ENCODE measurements at places on chromosomes 6 and 20. TPM values are rescaled to one million over a fixed set of nuclear protein-coding genes. Genes with fewer than 3 reads are reported as not detected.
A peak's percentile ranks its signal among the peaks of the same experiment; 100 is the strongest.

GRCh38 chr20:34108616-34109174, 3.3 kb downstream of the EIF2S2 start:
- H3K4me1 ChIP-seq, result peaks cover 50% of the 10 kb centered on the region
- no peak overlapping the region for H3K27ac ChIP-seq
- H3K4me3 ChIP-seq, result peak overlapping the region; percentile 40
- no peaks in the 10 kb centered on the region for H3K27me3 ChIP-seq

- peaks cover 9% of the 10 kb centered on the region for H3K27me3 ChIP-seq
- no peak overlapping the region for H3K27ac ChIP-seq
- DNase-seq, result no peak
- H3K4me3 ChIP-seq, result no peak overlapping the region
- peaks cover 3% of the 10 kb centered on the region for H3K4me1 ChIP-seq
- no peaks in the 10 kb centered on the region for H3K36me3 ChIP-seq
Observed at GRCh38 chr6:53956068-53956711, 155.1 kb upstream of the MLIP start.

- H3K36me3 ChIP-seq, result no peaks in the 10 kb centered on the region
- H3K4me1 ChIP-seq, result peaks cover 14% of the 10 kb centered on the region
- no peak for DNase-seq
- no peak overlapping the region for H3K4me3 ChIP-seq
- no peaks in the 10 kb centered on the region for H3K27me3 ChIP-seq
- peak overlapping the region; percentile 14 for H3K27ac ChIP-seq
Observed at GRCh38 chr6:160462551-160463109, 114.5 kb downstream of the SLC22A3 start.

DNA sequence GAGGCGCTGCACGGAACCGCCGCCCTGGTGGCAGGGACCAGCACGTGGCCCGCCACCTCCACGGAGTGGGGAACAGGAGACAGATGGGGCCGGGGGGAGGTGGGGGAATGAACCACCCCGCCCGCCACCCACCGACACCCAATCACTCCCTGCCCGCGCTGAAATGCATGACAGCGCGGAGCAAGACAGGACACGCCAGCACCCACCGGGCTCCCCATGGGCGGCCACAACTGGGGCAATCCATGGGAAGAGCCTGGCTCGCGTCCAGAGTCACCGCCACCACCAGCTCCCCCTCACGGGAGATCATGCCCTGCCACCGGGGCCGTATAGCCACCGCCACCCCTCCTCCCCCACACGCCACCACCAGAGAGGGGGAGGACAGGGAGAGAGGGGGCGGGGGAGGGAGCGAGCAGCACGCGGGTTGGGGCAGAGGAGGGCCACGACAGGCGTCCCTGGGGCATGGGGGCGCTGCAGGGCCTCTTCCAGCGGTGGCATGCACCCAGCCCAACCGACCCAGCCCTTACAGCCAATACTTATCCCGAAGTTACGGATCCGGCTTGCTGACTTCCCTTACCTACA, 744.3 kb upstream of the DEFB115 start:
- no peaks in the 10 kb centered on the region for H3K4me1 ChIP-seq
- H3K27ac ChIP-seq, result no peak overlapping the region
- no peak for DNase-seq
- H3K4me3 ChIP-seq, result no peak overlapping the region
- peaks cover 2% of the 10 kb centered on the region for H3K36me3 ChIP-seq

- H3K4me3 ChIP-seq, result no peak overlapping the region
- H3K36me3 ChIP-seq, result no peaks in the 10 kb centered on the region
- peaks cover 19% of the 10 kb centered on the region for H3K4me1 ChIP-seq
- H3K27ac ChIP-seq, result no peak overlapping the region
- peaks cover 29% of the 10 kb centered on the region for H3K27me3 ChIP-seq
Observed at GRCh38 chr6:167759206-167759605, 67.5 kb upstream of the AFDN start.

DNA sequence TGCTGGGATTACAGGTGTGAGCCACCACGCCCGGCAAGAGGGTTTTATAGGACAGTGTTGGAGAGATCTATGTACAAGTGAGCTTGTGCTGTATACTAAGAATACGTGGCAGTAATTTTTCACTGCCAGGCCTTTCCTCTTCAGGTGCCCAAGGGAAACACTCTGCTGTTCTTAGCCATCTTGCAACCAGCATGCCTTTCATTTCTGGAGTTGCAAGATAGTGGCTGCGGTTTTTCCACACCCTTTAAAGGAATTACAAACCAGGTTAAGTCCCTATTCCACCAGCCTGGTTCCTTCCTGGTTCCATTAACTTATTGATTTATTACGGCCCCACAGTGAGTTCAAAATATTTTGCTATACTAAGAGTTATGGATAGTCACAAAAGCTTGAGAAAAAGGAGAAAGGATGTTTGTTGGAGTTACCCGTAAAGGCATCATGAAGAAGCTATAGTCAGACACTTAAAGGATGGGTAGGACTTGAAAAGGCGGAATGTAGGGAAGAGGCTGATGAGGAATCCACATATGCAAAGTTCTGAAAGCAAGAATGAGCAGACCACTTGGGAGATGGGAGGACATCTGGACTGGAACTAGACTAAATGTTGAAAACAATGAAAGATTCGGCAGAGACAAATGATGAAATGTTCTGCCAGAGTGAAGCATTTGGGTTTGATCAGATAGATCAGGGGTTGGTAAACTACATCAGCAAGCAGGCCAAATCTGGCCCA, 61.4 kb upstream of the ASIP start:
- DNase-seq, result no peak
- H3K27me3 ChIP-seq, result peaks cover 20% of the 10 kb centered on the region
- peaks cover 8% of the 10 kb centered on the region for H3K4me1 ChIP-seq
- H3K36me3 ChIP-seq, result no peaks in the 10 kb centered on the region
- no peak overlapping the region for H3K4me3 ChIP-seq

- no peaks in the 10 kb centered on the region for H3K36me3 ChIP-seq
- no peaks in the 10 kb centered on the region for H3K4me1 ChIP-seq
- no peak overlapping the region for H3K4me3 ChIP-seq
- H3K27me3 ChIP-seq, result peaks cover 48% of the 10 kb centered on the region
- no peak overlapping the region for H3K27ac ChIP-seq
Observed at GRCh38 chr20:57609086-57609841, 11.0 kb downstream of the ZBP1 start.

XKR7 gene
- not detected for total RNA-seq

C6orf132 gene
- total RNA-seq, result 4.3 TPM
